GM18507 (cell line): ENCODE measurements at places on chromosomes 6 and 20.

- DNase-seq: no peak
Measured at GRCh38 chr6:158226655-158227512, 58.7 kb downstream of the GTF2H5 start.

GRCh38 chr6:2767657-2768524, 2.7 kb downstream of the WRNIP1 start:
- DNase-seq: no peak

GRCh38 chr6:52505726-52506409, 71.0 kb downstream of the TRAM2 start:
- no peak for DNase-seq

GRCh38 chr20:36394340-36394965, 88.3 kb downstream of the DLGAP4 start:
- DNase-seq: no peak

DNA sequence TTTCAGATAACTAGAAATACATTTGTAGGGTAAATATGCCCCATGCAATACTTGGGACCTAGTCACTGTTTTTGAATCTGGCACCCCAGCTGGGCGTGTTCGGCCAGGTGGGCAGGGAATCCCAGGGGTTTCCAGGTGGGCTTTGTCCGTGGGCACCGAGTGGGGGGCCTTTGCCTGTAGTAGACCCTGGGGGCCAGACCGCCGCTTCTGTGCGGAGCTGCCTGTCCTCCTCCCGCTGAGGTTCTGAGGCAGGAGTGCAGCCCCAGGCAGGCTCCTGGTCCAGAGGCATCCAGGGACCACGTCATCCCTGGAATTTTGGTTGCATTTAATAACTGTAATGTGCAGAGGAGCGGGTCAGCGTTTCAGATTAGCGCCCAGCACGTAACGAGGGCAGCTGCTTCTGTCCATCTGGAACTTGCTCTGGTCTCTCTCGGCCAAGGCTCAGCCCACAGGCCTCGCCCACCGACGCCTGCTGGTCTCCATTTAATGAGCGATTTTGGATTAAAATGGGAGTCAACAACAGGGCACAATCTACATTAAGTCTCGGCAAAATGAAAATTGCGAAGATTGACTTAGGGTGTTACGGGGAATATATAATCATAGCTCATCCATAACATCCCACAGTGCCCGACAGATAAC, 12.8 kb downstream of the BHLHE23 start:
- no peak for DNase-seq

DNA sequence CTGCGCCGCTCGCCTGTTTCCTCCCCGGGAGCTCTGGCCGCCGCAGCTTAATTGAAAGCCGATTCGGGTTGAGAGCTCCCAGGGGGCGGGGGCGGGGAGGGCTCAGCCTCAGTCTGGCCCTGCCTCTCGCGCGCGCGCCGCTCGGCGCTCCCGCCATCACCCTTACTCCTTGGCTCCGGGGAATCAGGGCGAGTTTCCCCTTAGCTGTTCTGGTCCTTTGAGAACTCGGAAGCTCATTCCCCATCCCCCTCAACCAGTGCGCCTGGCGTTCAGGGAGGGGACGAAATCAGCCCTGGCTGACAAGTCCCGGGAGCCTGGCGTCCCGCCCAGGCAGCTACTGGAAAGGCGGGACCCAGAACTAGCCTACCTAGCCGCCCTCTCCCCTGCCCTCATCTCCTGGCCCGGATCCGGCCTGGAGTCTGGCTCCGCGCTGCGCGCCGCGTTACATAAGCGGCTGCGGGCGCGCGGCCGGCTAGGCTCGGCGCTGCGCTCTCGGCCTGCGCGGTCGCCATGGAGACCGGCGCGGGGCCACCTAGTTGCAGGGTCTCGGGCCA, 2.8 kb downstream of the SLC12A5 start:
- DNase-seq: no peak

DNA sequence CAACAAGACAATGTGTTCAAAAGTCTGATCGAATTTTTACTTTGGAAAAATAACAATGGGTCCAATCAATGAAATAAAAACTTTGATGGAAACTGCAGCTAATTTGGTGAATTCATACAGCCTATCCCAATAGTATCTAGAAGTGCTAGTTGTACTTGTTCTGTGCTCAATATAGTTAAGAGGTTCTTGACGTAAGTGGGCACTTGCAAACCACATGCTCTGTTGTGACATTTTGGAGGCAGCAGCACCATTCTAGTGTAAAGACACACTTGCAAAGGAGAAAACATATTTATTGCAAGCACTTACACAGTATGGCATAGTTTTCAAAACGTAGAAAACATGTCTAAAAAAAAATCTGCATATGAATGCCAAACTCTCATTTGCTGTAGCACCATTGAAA, 6.7 kb upstream of the KLHL31 start:
- DNase-seq: no peak

DNA sequence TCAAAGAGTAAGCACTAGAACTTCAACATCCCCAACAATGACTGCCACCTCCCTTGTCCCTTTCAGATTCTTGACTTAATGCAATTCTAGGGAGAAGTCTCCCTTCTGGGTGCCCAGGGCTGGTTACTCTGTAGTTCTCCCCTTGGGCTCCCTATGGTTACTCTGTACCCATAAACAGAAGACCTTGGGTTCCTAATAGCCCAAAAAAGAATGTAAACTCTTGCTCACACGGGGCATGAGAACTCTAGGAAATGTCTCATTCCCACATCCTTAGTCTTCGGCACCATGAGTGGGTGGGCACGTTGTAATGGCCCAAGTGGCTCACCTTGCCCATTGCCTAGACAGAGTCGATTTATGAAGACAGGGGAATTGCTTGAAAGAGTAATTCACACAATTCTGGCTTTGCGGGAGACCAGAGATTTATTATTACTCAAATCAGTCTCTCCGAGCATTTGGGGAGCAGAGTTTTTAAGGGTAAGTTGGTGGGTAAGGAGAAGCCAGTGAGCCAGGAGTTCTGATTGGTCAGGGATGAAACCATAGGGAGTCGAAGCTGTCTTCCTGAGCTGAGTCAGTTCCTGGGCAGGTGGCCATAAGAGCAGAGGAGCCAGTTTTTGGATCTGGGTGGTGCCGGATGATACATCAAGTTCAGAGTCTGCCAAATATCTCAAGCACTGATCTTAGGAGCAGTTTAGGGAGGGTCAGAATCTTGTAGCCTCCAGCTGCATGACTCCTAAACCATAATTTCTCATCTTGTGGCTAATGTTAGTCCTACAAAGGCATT, 61.2 kb upstream of the SIRPG start:
- DNase-seq: no peak

- DNase-seq: peak; percentile 56
Measured at GRCh38 chr20:59518881-59519706, 85.2 kb upstream of the PHACTR3 start.

GRCh38 chr6:152566103-152566875, 70.9 kb downstream of the SYNE1 start:
- no peak for DNase-seq

DNA sequence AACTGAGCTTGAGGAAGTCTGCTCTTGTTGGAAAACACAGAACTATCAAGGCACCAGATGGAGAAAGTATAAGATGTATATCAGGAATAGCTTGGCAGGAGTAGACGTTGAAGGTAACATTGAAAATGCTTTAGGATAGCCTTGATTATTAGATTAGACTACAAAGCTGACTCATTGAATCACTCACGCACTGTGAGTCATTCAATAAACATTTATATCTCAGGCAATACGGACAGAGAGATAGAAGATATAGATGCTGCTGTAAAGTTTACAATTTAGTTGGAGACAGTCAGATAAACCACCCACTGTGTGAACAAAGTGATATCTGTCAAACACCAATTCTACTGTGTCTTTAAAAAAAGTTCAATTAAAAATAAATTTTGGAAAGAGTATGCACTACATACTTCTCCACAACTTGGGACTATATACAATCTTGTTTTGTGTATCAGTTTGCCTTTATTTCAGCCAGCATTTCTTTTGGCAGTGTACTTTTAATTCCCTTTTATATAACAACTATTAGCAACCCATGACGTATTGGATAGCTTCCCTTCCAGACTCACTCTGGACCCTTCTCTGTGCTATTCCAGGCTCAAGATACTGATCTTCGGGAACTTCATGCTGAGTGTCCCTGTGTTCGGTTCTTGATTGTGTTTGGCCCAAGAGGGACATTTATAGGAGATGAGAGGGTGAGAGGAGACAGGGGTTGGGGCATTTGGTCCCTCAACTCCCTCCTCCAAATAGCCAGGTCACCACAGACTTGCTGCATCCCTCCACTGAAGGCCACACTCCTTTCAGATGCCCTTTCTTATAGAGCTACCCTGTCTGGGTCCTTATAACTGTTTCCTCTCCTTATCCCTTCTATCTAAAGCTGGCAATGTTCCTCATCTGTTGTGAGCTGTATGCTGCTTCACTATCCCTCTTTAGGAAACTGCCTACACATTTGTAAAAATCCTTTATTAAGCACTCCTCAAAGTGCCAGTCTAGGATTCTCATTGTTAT, 176.6 kb upstream of the PTPRK start:
- DNase-seq: no peak

DNA sequence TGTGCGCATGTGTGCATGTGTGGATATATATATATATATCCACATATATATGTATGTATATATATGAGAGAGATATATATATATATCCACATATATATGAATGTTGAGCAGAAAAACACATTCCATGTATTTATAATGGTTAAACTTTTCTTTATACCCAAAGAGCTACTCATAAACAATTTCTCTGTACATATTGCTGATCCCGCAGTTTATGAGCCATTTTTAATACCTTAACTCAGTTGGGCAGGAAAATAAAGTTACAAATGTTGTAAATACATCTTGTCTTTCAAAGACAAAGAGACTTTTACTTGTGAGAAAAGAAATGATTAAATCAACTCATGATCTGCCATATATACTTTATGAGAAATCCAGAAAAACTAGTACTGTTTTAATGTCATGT, 18.1 kb upstream of the EPHA7 start:
- no peak for DNase-seq

DNA sequence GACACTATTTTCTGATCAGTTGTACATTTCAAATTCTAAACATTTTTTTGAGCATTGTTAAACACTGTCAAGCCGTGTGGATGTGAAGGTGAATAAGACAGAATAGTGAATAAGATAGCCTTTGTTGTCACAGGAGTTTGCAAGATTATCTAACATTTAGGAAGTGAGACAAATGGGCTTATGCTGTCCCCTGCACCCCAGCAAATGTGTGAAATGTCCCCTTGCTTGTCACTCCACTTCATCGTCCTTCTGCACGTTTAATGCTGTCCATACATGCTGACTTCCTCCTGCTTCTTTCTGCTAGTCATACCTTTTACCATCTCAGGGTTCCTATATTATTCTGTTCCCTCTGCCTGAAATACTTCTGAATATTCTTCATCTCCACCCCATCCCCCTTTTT, 62.6 kb downstream of the CBFA2T2 start:
- no peak for DNase-seq

DNA sequence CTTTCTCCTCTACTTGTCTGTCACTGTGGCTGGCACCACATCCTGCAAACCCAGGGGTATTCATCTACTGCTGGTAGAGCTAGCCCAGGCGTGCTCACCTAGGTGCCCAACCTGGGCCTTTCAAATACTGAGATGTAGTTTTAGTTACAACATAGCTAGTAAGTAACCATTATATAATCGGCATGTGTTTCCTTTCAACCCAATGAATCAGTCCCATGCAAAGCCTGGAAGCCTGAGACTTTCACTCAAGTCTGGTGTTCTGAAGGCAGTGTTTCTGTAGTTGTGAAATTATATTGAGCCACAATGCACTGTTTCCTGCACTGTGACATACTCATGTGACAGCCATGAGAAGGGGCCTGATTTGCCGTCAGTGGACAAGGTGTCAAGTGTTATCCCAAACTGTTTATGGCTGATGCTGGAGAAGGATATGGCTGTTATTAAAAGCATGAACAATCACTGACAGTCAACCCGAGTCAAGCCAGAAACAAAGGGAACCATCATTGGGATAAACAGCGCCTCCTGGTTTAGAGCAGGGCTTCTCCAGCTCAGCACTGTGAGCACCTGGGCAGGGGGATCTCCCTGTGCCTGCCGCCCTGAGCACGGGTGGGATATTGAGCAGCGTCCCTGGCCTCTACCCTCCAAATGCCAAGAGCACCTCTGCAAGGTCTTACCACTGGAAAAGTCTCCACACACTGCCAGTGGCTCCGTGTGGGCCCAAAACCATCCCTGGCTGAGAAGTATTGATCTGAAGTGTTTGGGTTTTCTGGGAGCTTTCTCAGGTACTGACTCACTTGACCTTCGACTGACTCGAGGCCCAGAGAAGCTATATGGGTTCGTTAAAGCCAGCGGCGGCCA, 1.6 kb downstream of the PSMA7 start:
- no peak for DNase-seq

- no peak for DNase-seq
Measured at GRCh38 chr6:22042706-22043105, 254.1 kb downstream of the PRL start.

DNA sequence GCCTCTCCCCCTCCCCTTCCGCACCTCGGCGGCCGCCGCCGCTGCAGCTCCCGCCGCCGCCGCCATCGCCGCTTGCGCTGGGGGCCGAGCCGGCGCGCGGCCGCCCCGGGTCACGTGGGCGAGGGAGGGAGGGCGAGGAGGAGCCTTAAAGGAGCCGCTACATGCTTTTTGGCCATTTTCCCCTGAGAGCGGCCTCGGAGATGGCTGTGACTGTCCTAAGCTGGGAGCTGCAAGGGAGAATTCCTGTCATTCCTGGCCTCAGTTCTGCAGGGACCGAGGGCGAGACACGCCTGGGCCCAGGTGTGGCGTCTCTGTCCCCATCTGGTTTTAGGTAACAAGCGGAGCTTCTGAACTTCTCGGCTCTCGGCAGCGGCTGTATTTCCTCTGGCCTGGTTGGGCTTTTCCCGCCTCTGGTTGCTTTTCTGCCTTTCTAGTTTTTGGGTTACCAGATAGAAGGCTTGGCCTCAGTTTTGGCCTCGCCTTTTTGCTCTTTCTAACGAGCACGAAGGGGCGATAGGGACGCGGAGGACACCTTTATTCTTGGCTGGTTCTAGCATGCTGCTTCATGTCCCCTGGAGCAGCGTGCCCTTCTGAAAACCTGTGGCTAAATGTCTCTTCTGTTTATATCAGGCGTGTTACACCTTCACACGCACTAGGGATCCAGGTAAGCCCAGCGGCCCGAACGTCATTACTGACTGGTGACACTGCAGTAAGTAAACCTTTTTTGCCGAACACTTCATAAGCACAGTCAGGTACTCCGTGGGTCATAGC, at the start of gene EHMT2:
Gene EHMT2 (minus strand): TSS at position 87 of the 771 bp plus-strand sequence. CDS start 21 bp downstream, at position 66.
- peak; percentile 78 for DNase-seq

- no peak for DNase-seq
Measured at GRCh38 chr6:31094389-31094881, 17.9 kb downstream of the C6orf15 start.

- no peak for DNase-seq
Measured at GRCh38 chr6:88442737-88443136, 276.6 kb upstream of the CNR1 start.

DNA sequence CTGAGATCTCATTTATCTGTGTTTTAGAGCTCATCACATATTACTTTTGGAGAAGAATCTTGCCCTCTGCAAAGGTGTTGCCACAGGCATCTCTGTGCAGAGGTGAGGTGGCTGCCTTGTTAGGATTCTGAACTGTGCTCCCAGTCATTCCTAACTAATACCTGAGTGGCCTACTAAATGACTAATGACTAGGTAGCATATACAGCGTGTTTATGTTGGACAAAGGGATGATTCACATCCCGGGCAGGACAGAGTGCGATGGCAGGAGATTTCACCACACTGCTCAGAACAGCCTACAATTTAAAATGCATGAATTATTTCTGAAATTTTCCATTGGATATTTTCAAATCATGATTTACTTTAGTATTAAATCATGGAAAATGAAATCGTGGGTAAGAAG, 23.1 kb upstream of the CGA start:
- DNase-seq: no peak

- no peak for DNase-seq
Measured at GRCh38 chr6:16800942-16801341, 39.7 kb upstream of the ATXN1 start.
